ENCODE measurements at places on chromosomes 3 and 15.

- no peak for DNase-seq
Measured at GRCh38 chr15:73865904-73866303, 7.5 kb upstream of the TBC1D21 start.

DNA sequence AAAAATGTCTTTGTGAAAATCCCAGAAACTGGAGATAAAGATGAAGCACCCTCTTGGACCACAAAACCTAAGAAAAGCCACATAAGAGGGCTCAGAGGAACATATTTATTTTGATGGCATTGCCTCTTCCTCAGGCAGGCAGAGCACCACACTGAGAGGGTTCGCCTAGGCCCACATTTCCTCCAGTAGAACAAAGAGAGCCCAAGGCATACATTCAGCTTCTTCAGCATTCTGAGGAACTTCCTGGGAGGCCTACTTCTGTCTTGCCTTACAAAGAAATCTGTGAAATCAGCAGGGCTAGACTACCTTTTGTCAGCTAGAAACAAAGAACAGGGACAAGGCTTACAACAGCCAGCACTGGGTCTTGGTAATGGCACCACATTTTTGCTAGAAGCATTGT lies 1325.3 kb downstream of the SI start:
- DNase-seq = no peak

DNA sequence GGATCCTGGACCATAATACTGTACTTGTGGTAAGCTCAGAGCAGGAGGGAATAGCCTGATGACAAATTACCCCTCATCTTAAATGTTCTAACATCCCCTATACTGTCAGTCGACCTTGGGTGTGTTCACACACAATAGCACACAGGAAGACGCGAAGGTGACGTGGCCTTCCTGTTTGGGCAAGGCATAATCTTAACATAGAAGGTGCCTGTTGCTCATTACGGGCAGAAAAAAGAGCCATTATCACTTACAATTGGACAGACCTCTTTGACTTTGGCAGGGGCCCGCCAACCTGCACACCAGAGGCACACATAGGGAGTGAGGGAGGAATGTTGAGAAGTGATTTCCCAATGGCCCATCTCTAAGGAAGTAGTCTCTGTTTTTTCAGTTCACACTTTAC lies 144.2 kb downstream of the ANO10 start:
- DNase-seq = peak; percentile 3

- DNase-seq = no peak
Measured at GRCh38 chr15:90839187-90840071, 29.0 kb upstream of the FURIN start.

- no peak for DNase-seq
Measured at GRCh38 chr15:25703726-25704125, 159.4 kb downstream of the ATP10A start.

DNA sequence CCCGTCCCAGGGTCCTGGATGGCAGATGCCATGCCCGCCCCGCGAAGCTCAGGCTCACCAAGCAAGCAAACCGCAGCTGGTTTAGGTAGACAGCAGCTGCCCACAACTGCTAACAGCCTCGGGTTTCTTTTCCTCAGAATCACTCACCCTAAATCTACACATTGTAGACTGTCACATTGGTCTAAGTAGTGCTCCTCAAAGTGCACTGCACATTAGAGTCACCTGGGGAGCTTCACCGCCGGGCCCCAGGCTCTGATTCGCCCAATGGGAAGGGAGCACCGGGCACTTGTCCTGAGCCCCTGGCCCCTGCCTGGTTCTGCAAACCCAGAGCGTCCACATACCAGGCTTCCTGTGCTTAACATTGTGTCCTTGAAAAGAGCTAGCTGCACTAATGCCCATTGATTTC lies 752 bp downstream of the OCA2 start:
- DNase-seq = no peak

DNA sequence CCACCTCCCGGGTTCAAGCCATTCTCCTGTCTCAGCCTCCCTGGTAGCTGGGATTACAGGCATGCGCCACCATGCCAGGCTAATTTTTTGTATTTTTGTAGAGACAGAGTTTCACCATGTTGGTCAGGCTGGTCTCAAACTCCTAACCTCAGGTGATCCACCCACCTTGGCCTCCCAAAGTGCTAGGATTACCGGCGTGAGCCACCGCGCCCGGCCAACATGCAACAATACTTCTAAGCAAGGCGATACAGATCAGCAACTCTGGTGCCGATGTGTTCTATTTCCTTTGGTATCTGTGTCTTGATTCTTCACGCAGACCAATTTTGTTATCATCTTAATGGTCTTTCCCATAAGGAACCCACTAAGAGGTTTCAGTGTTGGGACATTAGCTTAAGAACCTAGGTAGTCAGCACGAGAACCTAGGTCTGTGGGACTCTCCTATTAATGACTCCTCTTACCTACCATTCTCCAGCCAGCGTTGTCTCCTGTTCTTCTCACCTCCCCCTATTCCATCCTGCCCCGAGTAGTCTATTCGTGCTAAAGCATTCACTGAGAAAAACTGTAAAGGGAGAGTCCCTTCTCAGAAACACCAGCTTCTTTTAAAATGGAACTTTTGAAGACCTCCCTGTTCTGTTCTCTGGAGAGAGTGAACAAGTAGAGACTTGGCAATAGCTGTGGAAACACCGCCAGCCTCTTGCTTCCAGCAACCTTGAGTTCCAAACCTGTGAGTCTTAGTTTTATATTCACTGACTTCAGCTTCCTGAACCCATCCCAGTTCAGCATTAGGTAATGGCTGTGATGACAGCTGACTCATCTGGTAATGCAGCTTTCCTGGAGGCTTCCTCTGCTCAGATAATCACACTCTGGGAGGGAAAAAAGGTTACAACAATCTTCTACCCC lies 61.2 kb downstream of the TSC22D2 start:
- DNase-seq = no peak

DNA sequence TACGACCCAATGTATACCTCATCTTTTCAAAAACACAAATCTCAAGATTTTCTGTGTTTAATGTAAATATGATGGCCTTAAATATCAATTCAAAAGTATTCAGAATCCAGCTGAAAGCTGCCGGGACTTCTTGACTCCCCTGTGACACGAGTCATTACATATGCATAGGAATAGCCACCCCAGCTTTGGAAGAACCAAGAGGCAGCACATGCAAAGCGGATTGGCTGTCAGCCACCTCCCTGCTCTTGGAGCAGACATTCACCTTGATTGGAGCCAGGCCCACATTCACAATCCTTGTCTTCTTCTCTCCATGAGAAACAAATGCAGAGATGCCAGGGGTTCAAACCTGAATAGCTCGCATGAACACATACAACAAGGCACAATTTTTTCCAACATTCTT lies 10.8 kb upstream of the CAV3 start:
- DNase-seq = no peak

DNA sequence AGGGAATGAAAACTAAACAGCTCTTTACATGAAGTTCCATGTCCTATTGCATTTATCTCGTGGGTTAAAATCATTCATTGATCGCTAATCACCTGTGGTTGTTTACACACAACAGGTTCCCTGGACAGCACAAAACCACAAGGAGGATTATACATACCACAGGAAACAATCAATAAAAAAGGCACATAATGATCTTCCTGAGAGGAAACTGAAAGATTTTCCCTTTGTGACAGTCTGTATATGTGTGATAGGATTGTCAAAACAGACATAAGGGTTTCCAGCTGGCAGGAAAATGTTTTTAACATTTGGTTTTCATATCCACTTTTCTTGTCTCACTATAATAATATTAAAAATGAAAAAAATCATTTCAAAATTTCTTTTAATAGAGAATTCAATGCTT lies 541.8 kb downstream of the NLGN1 start:
- DNase-seq = no peak

GRCh38 chr15:95988574-95988887 lies 342.0 kb upstream of the NR2F2 start:
- DNase-seq = no peak

- no peak for DNase-seq
Measured at GRCh38 chr15:29920515-29920914, 98.2 kb upstream of the TJP1 start.

DNA sequence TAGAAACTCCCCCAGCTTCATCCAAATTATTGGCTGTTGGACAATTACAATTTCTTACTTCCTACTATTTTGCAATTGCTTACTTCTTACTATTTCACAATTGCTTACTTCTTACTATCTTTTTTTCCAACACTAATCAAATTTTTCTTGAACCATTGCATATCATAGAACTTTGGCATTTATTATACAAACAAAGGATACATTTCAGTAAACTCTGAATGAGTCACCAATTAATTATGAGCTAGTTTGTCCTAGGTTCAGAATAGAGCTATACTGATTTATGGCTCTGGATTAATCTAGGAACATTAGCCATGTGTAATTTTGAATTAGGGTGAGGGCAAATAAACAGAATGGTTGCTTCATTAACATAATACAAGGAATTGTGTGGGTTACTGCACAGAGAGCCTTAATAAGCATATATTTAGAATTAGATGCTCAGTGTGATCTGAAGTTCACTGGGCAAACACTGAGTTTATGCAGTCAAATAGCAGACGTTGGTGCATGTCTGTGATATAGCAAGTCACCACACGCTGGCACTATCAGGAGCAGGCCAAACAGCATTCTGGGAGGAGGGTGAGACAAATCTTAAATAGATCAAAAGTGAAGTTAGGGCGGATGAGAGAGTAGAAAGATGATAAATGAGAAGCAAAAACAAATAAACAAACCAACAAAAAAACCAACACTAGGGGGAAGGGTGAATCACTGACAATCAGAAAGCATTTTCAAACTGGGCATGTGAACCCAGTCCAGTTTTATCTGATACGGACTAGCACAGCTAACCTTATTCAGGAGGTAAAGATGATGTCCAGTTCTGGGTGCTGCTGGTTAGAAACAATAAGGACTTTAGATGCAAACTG lies 21.5 kb downstream of the GABRR3 start:
- DNase-seq = no peak

- DNase-seq = no peak
Measured at GRCh38 chr15:67509918-67510317, 11.0 kb upstream of the C15orf61 start.

DNA sequence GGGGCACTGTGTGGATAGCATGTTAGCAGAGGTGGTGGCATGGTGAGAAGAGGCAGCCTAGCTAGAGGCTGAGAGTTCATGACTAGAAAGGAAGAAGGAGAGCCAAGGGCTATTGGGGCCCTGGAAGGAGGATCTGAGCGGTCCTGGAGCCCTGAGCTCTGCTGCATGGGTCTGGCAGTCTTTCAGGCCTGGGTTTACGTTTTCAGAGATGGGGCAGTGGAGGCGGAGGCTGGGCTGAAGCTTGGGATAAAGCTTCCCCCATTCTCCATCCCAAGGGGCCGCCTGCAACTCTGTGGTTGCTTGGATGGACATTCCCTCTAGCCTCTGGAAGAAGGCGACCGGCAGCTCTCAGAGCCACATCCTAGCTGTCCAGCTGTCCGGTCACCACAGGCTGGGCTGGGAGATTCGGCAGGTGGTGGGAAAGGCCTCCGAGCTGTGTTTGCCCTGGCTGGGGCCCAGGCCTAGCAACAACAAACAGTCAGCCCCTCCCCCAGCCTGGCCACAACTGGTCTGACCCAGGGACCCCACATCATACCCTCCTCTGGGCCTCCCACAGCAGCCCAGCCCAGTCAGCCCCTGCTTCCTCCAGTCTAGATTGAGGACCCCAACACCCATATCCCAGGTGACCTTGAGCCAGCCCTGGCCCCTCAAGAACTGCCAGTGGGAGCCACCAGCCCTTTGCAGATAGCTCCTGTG lies 1.8 kb upstream of the SLC38A3 start:
- no peak for DNase-seq

GRCh38 chr3:195123281-195123691 lies 147.7 kb downstream of the XXYLT1 start:
- no peak for DNase-seq

GRCh38 chr3:62559831-62560445 lies 186.6 kb upstream of the FEZF2 start:
- no peak for DNase-seq

GRCh38 chr15:92077353-92078085 lies 224.0 kb downstream of the SLCO3A1 start:
- DNase-seq = peak; percentile 49

GRCh38 chr15:58163985-58164384 lies 25.8 kb downstream of the AQP9 start:
- no peak for DNase-seq

DNA sequence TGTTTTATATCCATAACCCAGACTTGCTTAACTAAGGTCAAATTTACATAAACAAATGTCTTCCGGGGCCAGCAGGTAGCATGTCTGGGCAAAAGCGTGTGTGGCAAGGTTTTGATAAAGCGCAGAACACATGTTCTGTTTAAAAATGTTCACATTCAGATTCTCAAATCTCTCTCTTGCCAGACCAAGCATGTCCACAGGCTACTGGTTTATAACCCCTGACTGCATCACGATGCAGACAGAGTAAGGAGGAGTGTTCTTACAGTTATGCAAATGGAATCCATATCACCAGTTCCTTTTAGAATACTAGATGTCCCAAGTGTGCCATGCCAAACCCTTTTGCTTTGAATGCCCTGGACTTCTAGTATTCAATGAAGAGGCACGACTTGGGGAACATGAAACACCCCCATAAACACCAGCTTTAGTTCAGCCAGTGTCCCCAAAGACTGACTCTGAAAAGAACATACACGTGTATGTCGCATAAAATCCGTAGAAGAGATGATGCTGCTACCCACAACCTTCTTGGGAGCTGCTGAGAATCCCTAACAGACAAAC lies 412.0 kb downstream of the CNTN4 start:
- DNase-seq = no peak

DNA sequence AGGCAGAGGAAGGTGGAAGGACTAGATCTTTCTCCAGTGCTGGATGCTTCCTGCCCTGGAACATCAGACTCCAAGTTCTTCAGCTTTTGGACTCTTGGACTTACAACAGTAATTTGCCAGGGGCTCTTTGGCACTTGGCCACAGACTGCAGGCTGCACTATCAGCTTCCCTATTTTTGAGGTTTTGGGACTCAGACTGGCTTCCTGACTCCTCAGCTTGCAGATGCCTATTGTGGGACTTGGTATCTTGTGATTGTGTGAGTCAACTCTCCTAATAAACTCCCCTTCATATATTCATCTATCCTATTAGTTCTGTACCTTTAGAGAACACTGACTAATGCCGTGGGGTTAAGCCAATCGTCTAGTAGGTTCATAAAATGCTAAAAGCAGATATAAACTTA lies 8.8 kb upstream of the B3GNT5 start:
- DNase-seq = no peak

DNA sequence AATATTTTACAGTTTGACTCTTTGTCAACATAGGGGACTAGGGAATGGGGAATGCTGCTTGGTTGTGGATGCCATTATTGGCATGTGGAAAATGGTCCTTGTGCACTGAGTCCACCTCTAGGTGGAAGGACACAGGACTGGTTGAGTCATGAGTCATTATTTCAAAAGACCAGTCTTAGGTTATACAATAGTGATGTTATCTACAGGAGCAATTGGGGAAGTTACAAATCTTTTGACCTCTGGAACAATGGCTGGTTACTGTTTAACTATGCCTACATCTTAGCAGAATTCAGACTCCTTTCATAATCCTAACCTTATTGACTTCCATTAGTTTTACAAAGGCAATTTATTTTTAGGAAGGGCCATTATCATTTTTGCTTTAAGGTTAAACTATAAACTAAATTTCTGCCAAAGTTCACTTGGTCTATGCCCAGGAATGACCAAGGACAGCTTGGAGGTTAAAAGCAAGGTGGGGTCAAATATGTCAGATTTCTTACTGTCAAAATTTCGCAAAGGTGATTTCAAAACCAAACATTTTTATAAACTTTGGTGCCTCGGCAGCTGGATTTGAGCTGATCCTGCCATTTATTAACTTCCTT lies 11.8 kb upstream of the CCR8 start:
- no peak for DNase-seq
